ENCODE measurements at places on chromosomes 11 and 22. TPM values are rescaled to one million over a fixed set of nuclear protein-coding genes. Genes with fewer than 3 reads are reported as not detected.

The RFPL2 gene
- not detected for polyA plus RNA-seq

The GTSE1 gene
- 8.6 TPM for polyA plus RNA-seq

The INS gene
- polyA plus RNA-seq, result not detected

The KDM4E gene
- not detected for polyA plus RNA-seq

The MAPK11 gene
- 1.0 TPM for polyA plus RNA-seq

The EHF gene
- polyA plus RNA-seq, result not detected

GRCh38 chr11:91104237-91104636 is 881.4 kb upstream of the CHORDC1 start:
- peak; percentile 14 for DNase-seq

GRCh38 chr11:15825976-15826650 is 530.2 kb downstream of the SOX6 start:
- no peak for DNase-seq

- no peak for DNase-seq
Measured at GRCh38 chr22:46674367-46674781, 54.2 kb downstream of the GRAMD4 start.

DNA sequence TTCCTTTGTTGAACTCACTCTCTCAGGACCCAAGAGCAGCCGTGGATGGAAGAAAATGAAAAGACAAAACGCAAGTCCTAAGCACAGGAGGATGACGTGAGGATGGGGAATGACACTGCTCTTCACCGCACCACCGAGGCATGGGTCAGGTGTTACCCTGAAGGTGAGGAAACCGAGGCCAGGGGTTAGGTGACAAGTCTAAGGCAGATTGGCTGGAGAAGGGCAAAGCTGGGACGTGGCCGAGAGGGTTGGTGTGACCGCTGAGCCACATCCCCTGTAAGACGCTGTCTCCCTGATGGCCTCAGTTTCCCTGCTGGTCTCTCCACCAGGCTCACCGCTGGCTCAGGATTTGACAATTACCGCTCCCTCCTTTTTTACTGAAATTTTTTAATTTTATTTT is 284.4 kb downstream of the CTTN start:
- DNase-seq, result no peak

GRCh38 chr22:45316796-45317526 is 7.2 kb downstream of the FAM118A start:
- no peak for DNase-seq

DNA sequence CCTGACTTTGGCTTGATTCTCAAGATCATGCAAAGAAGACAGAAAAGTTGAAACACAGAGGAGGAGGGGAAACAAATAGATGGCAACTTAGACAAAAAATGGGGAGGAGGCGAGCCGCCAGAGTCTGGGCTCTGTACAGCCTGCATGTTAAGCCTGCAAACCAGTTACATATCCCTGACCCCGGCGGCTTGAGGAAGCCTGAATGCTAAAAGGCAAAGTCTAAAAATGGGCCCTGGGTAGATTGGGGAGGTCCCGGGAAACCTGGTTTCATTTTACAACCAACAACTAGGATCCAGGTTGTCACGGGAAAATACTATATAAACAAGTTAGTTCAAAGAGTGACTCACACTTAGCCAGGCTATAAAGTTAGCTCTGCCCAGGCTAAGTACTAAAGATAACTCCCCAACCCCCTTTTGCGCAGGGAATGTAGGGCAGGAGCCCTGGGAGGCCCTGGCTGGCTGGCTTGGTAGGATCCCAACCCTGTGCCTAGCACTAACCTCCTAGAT is 18.8 kb upstream of the ZBTB16 start:
- peak; percentile 65 for DNase-seq

- peak; percentile 52 for DNase-seq
Measured at GRCh38 chr22:44567846-44568493, 69.9 kb upstream of the RTL6 start.

DNA sequence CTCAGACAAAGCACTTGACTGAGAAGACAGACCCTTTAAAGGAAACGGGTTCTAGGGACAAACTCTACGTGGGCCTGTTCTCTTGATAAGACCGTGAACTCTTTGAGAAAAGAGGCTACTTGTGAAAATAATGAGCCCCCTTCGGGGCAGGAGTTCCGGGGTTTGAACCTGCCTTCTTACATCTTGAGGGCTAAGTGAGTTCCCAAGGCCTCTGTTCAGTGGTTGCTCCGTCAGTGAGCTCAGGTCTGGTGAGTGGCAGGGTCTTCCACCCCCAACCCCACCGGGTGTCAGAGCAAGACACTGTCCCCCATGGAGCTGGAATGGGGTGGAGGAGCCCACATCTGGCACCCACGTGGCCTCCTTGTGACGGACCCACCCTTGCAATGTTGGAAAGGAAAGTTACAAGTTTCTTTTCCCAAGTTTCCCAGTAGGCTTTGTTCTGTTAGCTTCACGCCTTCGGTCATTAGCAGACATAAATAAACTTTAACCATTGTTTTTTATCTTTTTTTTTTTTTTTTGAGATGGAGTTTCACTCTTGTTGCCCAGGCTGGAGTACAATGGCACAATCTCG is 6.3 kb upstream of the SAMM50 start:
- DNase-seq, result peak; percentile 8

DNA sequence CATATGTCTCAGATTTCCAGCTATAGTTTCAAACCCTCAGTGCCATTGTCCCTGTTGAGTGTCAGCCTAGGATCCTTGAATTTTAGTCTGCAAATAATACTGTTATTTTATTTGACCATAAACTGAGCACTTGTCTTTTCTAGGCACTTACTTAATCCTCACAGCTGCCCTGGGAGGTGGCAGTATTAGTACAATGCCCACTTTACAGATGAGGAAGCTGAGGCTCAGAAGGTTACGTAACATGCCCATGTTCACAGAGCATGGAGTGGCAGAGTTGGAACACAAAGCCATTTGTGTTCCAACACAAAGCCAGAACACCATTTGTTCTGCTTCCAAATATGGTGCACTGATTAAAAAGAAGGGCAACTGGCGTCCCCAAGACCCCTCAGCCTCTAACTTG is 38.2 kb upstream of the ALX4 start:
- no peak for DNase-seq

GRCh38 chr11:98940913-98941312 is 79.8 kb upstream of the CNTN5 start:
- no peak for DNase-seq

DNA sequence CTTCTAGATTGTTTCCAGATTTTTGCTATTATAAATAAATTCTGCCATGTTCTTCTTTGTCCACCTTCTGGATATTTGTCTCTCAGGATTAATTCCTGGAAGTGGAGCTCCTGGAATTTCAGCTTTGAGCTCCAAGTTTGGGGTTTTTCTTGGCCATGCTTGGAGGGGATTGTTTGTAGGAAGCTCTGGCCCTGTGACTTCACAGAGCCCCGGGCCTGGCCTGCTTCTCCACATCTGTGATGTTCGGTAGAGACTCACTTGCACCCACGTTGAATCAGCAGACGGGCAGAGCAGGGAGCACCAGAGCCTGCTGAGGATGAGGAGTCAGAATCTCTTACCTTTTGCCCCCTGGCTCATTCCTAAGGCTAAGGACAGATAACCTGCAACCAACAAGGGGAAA is 35.7 kb downstream of the LRRC32 start:
- DNase-seq, result no peak

DNA sequence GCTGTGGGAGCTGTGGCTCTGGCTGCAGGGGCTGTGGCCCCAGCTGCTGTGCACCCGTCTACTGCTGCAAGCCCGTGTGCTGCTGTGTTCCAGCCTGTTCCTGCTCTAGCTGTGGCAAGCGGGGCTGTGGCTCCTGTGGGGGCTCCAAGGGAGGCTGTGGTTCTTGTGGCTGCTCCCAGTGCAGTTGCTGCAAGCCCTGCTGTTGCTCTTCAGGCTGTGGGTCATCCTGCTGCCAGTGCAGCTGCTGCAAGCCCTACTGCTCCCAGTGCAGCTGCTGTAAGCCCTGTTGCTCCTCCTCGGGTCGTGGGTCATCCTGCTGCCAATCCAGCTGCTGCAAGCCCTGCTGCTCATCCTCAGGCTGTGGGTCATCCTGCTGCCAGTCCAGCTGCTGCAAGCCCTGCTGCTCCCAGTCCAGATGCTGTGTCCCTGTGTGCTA is 514 bp downstream of the KRTAP5-9 start:
- no peak for DNase-seq

DNA sequence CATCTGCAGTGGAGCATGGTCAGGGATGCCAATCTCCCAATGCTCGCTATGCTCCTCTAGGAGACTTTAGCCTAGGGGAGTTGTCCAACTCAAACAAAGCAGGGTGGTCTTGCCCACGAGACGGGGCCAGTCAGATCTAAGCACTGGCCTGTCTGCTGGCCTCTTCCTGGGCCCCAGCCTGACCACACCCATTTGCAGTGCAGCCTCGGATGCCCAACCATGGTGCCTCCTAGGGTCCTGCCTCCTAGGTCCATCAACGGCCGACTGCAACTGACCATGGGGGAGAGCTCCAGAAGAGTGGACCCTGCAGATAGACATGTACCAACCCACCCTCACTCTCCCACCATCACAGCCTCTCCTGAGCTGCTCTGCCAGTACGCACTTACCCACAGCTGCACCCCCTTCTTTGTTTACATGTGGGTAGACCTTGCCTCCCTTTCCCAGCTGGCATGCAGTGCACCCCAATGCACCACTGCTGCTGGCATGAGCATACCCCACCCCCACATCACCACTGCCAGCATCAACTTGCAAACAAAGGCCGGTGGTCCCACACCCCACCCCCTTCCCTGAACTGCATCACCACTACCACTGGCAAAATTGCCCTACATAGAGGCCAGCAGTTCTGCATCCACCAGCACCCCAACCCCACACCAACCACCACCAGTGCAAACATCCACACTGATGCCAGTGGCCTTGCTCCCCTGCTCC is 27.6 kb upstream of the ARL14EP start:
- no peak for DNase-seq

- DNase-seq, result no peak
Measured at GRCh38 chr11:96033599-96033998, 109.7 kb upstream of the MTMR2 start.

- peak; percentile 95 for DNase-seq
Measured at GRCh38 chr11:68257477-68258362, 14.1 kb downstream of the C11orf24 start.

DNA sequence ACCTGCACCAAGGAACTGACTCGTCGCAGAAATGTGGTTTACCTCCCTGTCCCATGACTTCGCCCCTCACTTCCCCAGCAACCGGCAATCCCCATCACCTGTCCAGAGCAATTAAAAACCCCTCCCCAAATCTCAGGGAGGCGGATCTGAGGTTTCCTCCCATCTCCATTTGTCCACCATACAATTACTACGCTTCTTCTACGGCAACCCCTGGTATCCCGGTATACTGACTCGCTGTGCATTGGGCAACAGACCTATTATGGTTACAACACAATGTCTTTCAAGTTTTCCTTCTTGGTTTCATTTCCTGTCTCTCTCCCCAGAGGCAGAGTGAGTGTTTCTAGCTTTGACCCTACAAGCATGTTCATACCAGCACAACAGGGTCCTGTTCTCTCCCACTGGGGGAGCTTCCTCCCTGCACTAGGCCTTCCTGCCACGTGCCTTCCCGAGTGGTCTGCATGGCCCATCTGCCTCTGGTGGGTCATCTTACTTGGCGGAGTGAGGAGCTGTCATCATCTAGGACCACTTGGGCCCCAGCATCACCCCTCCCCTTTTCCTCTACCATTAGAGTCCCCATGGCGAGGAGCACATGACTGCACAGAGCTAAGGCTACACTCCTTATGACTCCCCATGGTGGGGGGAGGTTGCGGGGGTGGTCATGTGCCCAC is 30.3 kb upstream of the NAP1L4 start:
- DNase-seq, result peak; percentile 88

DNA sequence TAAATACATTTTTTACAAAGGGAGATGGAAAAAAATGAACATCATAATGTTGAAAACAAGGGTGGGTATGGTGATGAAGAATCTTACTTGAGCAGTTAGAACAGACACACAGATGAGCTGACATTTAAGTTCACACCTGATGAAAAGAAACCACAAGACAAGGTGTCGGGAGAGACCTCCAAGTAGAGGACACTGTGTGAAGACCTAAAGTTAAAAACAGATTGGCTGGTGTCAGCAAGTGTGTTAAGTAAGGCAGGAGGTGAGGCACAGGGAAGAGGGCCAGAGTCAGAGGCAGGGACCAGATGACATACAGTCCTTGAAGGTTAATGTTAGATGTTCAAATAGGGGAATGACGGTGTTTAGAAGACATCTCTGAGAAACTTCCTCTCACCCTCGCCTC is 236.8 kb downstream of the FAT3 start:
- no peak for DNase-seq

GRCh38 chr11:106958517-106959248 is 59.6 kb downstream of the GUCY1A2 start:
- DNase-seq, result no peak

DNA sequence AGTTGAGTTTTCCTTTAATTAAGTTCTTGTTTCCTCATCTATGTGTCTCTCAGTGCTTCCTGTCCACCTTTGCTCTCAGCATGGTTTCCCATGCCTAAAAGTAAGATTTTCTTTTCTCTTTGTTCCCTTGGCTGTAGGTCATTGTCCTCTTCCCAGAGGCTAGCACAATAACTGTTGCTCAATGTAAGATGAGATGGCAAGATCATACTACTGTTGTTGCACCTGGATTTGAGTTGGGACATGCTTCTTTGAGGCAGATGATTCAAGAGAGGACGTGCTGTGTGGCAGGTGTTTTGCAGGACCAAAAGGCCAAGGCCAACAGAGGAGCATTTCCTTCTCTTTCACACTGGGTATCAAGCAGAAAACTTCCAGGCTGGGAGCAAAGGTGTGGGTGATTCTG is 11.3 kb upstream of the NELL1 start:
- no peak for DNase-seq

DNA sequence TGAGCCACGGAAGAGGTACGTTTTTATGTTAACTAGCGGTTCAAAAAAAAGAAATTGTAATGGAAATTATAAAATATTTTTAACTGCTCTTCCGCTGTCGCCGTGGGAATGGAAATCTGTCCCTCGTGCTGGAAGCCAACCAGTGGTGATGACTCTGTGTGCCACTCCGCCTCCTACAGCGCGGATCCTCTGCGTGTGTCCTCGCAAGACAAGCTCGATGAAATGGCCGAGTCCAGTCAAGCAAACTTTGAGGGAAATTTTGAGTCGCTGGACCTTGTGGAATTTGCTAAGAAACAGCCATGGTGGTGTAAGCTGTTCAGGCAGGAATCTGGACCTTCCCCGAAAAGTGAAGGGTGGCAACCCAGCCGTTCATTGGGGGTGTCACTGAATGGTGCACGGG is 2.9 kb upstream of the CBX7 start:
- no peak for DNase-seq

DNA sequence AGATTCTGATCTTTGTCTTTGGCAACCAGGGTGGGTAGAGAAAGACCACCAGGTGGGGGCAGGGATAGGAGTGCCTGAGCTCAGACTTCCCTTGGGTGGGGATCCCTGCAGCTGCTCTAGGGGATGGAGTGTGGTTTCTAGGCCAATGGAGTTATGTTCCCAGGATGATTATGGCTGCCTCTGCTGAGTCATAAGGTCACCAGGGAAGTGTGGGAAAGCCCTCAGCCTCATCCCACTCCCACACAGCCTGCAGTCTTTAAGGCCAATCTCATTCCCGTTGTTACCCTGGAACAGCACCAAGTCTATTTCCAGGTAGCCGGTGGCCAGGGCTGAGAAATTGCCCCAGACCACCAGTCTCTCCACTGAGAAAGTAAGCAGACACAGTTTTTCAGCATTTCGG is 2269.3 kb upstream of the RAG2 start:
- no peak for DNase-seq
